GM23248 (cell line): ENCODE measurements at places on chromosomes 3 and 15.

GRCh38 chr3:80079886-80080285, 312.1 kb upstream of the ROBO1 start:
- H3K27ac ChIP-seq: no peak overlapping the region
- DNase-seq: no peak
- H3K4me1 ChIP-seq: no peaks in the 10 kb centered on the region
- no peaks in the 10 kb centered on the region for H3K36me3 ChIP-seq

GRCh38 chr3:157494581-157495281, 8.5 kb downstream of the VEPH1 start:
- H3K27me3 ChIP-seq: no peaks in the 10 kb centered on the region
- no peak overlapping the region for H3K4me3 ChIP-seq
- H3K4me1 ChIP-seq: peaks cover 29% of the 10 kb centered on the region
- DNase-seq: peak; percentile 17
- no peak overlapping the region for H3K27ac ChIP-seq
- no peaks in the 10 kb centered on the region for H3K36me3 ChIP-seq

DNA sequence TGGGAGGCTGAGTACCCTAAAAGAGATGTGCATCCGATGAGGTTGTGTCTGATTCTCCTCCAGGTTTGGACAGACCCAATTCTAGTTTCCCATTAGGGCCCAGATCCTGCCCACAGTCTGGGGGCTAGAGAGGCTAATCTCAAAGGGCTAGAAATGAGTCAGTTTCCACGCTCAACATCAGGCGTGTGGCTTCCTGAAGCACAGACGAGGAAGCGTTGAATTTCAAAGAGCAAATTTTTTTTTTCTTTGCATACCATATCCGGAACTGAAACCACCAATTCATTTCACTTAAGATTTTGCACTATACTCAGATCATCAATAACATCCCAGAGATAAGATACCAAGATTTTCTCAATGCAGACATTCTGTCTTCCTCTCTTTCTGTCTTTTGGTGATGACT, 173.8 kb upstream of the BCL6 start:
- H3K4me1 ChIP-seq: peaks cover 14% of the 10 kb centered on the region
- H3K27ac ChIP-seq: no peak overlapping the region
- H3K27me3 ChIP-seq: no peaks in the 10 kb centered on the region
- no peak overlapping the region for H3K4me3 ChIP-seq

GRCh38 chr3:110164632-110165369, 827.5 kb upstream of the DPPA4 start:
- no peaks in the 10 kb centered on the region for H3K4me1 ChIP-seq
- no peak overlapping the region for H3K27ac ChIP-seq
- no peak for DNase-seq

GRCh38 chr3:148494451-148494850, 203.3 kb upstream of the AGTR1 start:
- H3K27me3 ChIP-seq: no peaks in the 10 kb centered on the region
- H3K4me3 ChIP-seq: no peak overlapping the region
- H3K27ac ChIP-seq: no peak overlapping the region
